ENCODE measurements at places on chromosomes 1 and 21.
A peak's percentile ranks its signal among the peaks of the same experiment; 100 is the strongest.

DNA sequence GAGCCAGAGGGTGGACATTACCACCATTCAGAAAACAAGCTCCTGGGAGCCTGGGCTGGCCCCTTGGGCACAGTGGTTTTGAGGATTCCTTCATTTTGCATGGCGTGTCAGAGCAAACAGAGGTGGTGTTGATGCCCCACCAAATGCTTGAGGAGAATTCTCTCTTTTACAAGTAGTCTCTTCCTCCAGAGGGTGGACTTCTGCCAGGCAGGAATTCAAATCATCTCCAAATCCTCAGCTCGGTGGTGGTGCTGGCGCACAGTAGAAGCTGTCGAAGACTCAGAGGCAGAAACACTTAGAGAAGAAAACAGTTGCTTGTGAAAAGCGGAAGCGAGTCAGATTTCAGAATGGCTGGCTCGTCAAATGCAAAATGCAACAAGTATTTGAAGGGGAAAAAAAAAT lies 3.4 kb upstream of the CHI3L1 start:
- DNase-seq, result peak; percentile 19

GRCh38 chr1:41493117-41493536 lies 8.6 kb upstream of the EDN2 start:
- peak; percentile 91 for DNase-seq

DNA sequence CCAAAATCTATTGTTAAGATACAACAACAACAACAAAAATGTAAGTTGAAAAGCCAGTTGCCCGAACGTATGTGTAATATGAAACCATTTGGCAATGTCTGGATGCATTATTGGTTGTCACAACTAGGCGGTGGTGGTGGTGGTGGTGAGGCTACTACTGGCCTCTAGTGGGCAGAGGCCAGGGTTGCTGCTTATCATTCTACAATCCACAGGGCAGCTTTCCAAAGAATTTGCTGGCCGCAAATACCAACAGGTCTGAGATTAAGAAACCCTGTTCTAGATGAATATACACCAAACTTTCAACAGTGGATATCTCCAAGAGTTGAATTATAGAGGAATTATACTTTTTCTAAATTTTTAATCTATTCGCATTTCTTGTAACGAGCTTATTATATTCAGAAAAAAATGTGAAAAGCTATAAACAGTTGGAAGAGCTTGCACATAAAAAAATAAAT lies 26.8 kb upstream of the ZNF697 start:
- peak; percentile 81 for DNase-seq

DNA sequence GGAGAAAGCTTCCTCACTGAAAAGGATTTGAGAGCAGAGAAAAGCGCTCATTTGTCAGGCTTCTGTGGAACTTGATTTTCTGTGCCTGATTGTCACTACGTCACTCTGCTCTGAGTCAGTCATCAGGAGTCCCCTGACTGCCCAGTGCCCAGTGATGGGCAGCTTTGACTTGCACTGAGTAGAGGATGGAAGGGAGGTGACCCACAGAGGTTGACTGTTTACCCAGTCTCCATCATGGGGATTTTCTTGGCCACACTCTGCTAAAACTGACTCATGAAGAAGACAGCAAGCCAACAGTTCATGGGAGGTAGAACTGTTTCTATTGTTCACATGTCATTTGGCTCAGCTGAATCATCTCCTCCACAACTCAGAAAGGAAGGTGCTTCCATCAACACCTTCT lies 82.1 kb upstream of the DUSP10 start:
- DNase-seq, result peak; percentile 45

GRCh38 chr1:114510274-114511031 lies 550 bp downstream of the TRIM33 start:
- peak; percentile 53 for DNase-seq

DNA sequence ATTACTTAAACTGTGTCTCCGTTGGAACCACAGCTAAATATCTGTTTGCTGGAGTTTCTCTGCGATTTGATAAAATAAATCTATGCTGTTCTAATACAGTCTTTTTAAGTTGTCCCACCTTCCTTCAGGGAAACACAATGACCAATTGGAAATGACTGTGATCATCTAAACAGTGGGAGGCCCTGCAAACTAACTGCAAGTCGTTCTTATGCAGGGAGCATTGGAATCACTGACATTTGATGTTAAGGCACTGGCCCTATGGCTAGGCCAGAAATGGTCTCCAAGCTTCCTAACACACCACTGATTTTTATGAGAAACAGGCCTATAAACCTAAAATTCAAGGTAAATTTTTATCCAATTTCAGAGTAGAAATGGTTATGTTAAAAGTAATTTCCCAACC lies 645.2 kb downstream of the LMO4 start:
- no peak for DNase-seq

DNA sequence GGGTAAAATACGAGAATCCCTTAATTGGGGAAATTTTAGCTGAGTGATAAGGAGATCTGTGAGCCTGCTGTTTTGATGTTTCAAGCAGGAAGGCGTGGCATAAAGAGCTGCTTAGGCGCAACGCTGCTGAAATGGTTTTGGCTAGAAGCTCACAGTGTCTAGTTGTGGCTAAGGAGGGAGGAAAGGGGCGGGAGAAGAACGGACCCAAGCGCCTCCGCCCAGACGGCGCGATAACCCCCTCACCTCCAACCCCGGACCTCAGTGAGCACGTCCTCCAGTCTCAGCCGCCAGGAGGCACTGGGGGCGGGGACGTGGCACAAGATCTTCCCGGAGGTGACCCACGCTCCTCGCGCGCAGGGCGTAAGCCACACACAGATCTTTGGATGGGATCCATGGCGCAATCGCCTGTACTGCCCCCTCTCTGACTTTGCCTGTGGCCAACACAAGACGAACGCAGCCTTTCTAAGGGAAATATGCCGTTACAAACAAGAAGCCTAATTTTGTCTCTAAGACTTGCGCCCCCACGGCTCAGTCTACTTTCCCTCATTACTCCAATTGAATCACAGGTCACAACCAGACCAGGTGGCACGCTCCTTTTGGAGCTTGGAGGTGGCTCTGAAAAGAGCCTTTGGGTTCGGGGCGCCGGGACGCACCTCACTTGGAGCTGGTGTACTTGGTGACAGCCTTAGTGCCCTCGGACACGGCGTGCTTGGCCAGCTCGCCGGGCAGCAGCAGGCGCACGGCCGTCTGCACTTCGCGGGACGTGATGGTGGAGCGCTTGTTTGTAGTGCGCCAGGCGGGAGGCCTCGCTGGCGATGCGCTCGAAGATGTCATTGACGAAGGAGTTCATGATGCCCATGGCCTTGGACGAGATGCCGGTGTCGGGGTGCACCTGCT lies 23.4 kb upstream of the RNF187 start:
- no peak for DNase-seq

DNA sequence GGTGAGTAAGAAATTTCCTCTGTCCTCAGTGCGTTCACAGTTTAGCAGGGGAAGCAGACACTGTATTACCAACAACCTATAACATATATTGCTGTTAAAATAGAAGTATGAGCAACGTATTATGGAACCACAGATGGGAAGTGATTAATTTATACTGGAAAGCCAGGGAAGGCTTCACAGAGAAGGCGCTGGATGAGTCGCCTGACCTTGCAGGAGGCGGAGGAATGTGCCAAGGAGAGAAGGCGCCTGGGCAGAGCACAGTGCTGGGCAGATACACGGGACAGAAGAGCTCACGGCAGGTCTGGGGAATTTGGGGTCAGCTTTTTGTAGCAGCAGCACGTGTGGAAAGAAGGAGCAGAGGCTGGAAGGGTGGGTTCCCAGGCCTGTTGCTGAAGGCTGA lies 116.3 kb downstream of the DHRS3 start:
- DNase-seq, result peak; percentile 79

DNA sequence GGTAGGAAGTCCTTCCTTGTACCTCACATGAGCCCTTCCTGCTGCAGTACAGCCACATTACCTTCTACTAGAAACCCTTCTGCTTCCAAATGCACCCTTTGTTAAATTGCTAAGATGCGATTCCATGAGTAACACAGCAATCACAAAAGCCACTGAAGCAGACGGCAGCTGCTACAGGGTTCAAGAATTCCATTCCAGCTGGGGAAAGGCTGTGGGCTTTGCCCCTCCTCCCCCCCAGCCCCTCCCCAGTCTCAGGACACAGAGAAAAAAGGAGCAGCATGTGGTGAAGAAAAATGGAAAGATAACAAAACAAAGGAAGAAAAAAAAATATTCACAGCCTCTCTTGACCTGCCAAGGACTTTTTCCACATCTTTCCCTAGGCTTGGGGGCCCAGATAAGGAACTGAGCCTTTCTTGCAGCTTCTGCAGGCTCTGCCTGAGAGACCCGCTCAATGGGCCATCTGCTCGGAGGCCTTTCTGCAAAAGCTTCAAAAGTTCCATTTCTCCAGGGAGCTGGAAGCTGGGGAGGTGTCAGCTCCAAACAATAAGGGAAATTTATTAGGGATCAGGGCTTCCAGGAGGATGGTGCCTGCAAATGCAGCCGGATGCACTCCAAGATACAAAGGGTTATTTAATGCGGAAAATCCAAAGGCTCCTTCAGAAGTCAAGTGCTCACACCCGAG lies 72.1 kb downstream of the SYT2 start:
- DNase-seq, result no peak

- peak; percentile 92 for DNase-seq
Measured at GRCh38 chr1:108963052-108963686, at the start of gene CLCC1. Gene CLCC1, minus strand, starts transcription at chr1:108963484. Its CDS starts 13,047 bp downstream, at chr1:108950437.

- no peak for DNase-seq
Measured at GRCh38 chr1:78650114-78650660, 556 bp downstream of the IFI44 start.

DNA sequence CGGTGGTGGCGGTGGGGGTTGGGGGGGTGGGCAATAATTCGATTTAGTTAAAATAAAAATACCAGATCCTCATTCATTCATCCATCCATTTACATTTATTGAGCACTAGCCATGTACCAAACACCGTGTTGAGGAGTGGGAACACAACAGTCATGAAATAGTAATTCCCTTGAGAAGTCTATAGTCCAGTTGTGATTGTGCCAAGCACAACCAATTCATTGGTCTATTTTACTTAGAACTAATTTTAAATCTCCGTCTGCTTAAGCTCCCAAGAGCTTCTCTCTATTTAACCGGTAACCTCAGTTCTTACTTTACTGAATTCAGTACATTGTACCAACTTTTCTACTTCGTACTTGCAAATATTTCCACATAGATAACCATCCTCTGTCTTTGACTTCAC lies 38.4 kb downstream of the WARS2 start:
- DNase-seq, result no peak

DNA sequence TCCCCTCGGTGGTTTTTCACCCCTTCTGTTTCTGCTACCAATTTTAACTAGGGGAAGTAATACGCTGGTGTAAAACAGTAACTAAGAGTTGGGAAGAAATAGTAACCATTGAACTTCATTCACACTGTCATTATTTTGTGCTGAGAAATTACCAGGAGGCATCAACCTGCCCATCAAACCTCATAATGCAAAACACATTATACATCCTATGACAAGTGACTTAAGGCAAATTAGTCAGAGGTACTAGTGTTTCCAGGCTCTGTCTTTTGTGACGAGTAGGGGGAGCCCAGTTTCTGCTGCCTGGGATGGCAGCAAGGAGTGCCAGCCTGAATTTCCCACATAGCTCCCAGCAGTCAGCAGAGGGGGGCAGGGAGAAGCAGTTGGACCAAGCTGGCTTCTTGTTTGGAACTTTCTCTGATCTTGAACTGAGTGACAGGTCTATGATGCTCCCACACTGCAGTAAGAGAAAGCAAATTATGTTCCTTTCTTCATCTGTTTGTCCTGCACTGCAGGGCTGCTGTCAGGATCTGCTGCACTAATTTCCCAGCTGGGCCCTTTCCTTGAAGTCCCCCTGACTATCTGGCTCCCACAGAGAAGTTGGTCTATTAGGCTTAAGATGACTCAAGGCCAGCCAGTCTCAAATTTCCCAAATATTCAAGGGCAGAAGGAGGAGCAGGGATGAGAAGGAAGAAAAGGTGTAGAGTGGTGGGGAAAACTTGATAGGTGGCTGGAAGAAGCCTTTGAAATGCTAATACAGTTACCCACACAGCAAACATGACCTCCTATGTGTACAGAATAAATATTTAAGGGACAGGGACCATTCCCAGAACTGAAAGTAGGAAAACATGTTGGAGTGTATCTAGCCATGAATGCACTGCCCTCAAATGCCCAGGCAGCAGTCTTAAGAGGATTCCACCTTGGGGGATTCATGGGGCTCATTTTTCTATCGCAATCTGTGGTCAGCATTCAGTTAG lies 322.8 kb downstream of the SEC16B start:
- DNase-seq, result no peak

DNA sequence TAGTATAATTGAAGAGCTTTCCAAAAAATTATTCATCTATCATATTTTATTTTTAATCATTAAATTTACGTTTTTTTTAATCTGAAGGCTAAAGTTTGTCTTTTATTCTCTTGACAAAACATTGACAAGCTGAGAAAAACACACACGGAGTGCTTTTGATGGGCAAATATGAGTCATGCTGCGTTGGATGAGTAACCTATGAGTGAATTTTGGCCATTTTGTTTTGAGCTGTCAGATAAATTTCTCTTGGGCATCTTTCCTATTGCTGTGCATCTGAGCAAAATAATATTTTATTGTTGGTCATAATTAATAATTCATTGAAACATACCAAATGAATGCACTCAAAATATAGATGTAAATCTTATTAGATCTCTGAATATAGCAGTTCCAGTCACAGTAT lies 1144.1 kb upstream of the ADGRL2 start:
- peak; percentile 36 for DNase-seq

GRCh38 chr1:115432061-115432460 lies 94.0 kb upstream of the NGF start:
- peak; percentile 42 for DNase-seq

- DNase-seq, result peak; percentile 89
Measured at GRCh38 chr1:235069577-235070563, 58.8 kb downstream of the TOMM20 start.

DNA sequence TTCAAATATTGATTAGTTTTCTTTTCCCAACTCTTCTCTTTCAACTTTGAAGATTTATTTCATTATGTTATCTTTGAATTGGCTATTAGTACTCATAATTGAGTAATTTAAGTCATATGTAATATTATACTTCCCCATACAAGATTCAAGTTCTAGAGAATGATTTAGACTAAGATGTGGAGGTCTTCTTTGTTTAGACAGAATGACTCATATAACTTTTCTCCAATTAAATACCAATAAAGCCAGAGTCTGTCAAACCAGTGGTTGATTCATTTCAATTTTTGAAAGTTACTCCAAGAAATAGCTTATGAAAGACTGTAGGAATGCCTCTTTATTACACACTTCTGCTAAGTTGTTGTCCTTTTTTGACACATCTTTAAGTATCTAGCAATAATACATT lies 115.8 kb upstream of the SLC35F3 start:
- no peak for DNase-seq

GRCh38 chr1:53508991-53509666 lies 49.9 kb downstream of the DMRTB1 start:
- peak; percentile 25 for DNase-seq

GRCh38 chr1:221462345-221462744 lies 279.5 kb downstream of the DUSP10 start:
- no peak for DNase-seq

GRCh38 chr1:232625319-232625868 lies 4.5 kb downstream of the SIPA1L2 start:
- no peak for DNase-seq
